ENCODE measurements at places on chromosomes 13 and 19. TPM values are rescaled to one million over a fixed set of nuclear protein-coding genes. Genes with fewer than 3 reads are reported as not detected.

Gene CD79A
- total RNA-seq = 1.0 TPM

Gene WDR62
- 0.70 TPM for total RNA-seq

DNA sequence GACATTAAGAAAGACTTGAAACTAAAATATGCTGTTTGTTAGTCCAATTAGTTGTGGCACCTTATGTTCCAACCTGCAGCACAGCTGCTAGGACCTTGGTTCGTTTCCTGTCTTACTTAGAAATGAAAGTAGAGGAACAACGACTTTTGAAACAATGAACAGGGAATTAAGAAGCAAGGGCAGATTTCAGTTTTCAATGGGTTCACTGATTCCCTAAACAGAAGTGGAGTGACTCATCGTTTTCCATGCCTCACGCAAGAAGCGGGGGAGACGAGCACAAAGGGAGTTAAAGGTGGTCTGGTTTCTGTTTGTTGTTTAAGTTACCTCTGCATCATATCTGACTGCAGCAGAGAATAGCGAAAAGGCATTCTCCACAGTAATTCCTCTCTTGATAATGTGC is 44.8 kb downstream of the PHF11 start:
- H3K27ac ChIP-seq = no peak overlapping the region
- H3K4me1 ChIP-seq = peaks cover 4% of the 10 kb centered on the region
- no peak for DNase-seq

DNA sequence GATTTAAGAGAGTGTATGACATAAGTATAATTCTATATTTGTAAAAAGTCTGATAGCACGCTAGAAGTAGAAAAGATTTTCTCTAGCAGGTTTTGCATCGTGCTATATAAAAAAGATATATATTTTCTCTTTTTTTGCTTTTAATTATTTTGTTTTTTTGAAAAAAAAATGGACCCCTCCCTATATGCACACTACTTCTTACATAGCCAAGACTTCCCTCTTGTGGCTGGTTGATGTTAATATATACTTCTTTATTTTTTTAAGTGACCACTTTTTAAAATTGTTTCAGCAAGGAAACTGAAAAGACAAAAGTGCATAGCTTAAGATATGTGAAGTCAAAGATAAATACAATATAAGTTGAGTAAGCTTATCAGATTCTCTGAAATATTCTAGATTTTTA is 1202.8 kb downstream of the DIAPH3 start:
- H3K36me3 ChIP-seq = no peaks in the 10 kb centered on the region
- H3K27me3 ChIP-seq = no peaks in the 10 kb centered on the region
- H3K4me1 ChIP-seq = no peaks in the 10 kb centered on the region
- H3K27ac ChIP-seq = no peak overlapping the region
- no peak for DNase-seq

- no peaks in the 10 kb centered on the region for H3K4me1 ChIP-seq
- no peak overlapping the region for H3K4me3 ChIP-seq
- no peak overlapping the region for H3K27ac ChIP-seq
- no peaks in the 10 kb centered on the region for H3K36me3 ChIP-seq
- no peak for DNase-seq
- no peaks in the 10 kb centered on the region for H3K27me3 ChIP-seq
These were observed 7.4 kb upstream of the CDC34 start for GRCh38 chr19:524062-524674.

GRCh38 chr13:96835546-96835945 is 158.7 kb downstream of the OXGR1 start:
- no peaks in the 10 kb centered on the region for H3K27me3 ChIP-seq
- no peak for DNase-seq
- no peak overlapping the region for H3K27ac ChIP-seq
- H3K4me3 ChIP-seq = no peak overlapping the region

DNA sequence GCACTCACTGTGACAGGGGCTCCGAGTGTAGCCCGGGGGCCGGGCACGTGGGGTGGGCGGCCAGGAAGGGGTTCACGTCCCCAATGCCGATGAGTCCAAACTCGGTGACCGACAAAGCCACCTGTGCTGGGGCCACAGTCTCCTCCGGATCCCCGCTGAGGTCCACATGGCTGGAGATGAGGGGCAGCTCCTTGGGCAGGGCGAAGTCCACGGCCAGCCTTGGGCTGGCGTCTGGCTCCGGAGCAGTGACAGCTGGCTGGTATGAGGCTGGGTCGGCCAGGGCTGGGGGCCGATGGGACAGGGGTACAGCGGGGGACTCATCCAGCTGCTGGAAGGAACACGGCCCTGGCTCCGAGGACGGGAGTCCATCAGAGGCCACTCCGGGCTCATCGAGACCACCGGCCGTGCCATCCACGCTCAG is 15.9 kb upstream of the PLPP2 start:
- H3K4me3 ChIP-seq = no peak overlapping the region
- no peaks in the 10 kb centered on the region for H3K27me3 ChIP-seq
- H3K36me3 ChIP-seq = peaks cover 49% of the 10 kb centered on the region
- no peak overlapping the region for H3K27ac ChIP-seq
- no peak for DNase-seq
- H3K4me1 ChIP-seq = no peaks in the 10 kb centered on the region
